NCI-H226 (cell line): ENCODE measurements at places on chromosomes 4 and X.

GRCh38 chr4:138938366-138938690 lies 77.3 kb upstream of the NOCT start:
- peak; percentile 20 for DNase-seq

DNA sequence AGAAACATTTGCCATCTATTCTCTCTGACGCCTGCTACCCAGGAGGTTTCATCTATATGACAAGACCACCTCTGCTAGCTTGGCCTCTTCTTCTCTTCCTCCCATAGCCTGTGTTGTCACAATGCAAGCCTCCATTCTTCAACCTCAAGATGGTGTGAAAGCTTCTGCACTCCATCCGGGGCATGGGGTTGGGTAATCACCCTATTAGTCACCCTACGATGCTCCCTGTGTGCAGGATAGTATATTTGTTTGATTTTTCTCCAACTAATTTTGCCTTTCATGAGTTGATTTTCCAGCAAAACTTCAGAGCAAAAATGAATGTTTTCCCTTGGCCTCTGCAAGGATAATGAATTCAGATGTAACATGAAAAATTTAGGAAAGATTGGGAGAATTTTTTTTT lies 128.0 kb upstream of the STS start:
- no peak for DNase-seq

GRCh38 chr4:102828497-102828808 lies 1.1 kb upstream of the UBE2D3 start:
- DNase-seq: no peak

DNA sequence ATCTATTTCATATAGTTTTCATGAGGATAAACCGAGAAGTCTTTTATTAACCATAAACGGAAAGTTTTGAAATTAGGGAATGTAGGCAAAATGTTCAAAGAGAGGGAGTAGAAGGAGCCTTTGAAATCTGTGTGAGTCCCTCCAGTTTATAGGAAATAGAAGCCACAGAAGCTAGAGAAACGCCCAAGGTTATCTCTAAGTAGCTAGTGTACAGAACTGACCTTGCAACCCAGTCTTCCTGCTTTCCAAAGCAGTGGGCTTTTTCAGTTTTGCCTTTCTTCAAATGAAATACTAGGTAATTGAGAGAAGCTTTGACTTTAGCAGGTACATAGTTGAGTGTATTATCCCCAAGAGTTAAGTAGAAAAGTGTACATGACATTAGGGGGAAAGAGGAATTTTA lies 39.4 kb downstream of the STIM2 start:
- DNase-seq: no peak

GRCh38 chr4:122167369-122167768 lies 15.2 kb downstream of the BLTP1 start:
- DNase-seq: no peak

GRCh38 chr4:14157262-14157661 lies 529.7 kb upstream of the BOD1L1 start:
- DNase-seq: no peak

GRCh38 chrX:2548711-2549423 lies 48.1 kb upstream of the DHRSX start:
- no peak for DNase-seq
